ENCODE measurements at places on chromosomes 5 and 9. TPM values are rescaled to one million over a fixed set of nuclear protein-coding genes. Genes with fewer than 3 reads are reported as not detected.

Gene WASHC1
- 76.5 TPM for polyA plus RNA-seq

Gene DNAI1
- polyA plus RNA-seq, result not detected

GRCh38 chr5:65059681-65060598 lies 291.2 kb downstream of the CWC27 start:
- no peak for DNase-seq

Gene SLC9A3
- 178 TPM for polyA plus RNA-seq

Gene PDE8B
- polyA plus RNA-seq, result 0.22 TPM

GRCh38 chr5:170132269-170132975 lies 26.7 kb downstream of the FOXI1 start:
- no peak for DNase-seq

Gene CCNI2
- polyA plus RNA-seq, result 1.6 TPM

Gene INSL4
- polyA plus RNA-seq, result not detected

DNA sequence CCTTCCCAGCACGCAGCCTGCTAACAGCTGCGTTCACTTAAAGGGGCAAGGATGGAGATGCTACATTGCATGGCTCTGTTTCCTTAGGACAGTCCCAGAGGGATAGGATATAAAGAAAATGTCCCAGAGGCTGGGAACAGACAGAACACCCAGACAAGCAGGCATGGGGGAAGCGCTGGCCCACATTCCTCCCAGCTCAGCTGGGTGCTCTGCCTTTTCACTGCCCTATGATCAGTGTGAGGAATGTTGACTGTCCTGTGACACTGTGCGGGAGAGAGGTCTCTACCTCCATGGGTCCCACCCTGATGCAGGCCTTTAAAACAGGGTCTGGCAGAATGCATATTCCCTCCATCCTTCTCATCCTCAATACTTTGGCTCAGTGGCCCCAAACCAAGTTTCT lies 459.4 kb upstream of the DMAC1 start:
- no peak for DNase-seq

DNA sequence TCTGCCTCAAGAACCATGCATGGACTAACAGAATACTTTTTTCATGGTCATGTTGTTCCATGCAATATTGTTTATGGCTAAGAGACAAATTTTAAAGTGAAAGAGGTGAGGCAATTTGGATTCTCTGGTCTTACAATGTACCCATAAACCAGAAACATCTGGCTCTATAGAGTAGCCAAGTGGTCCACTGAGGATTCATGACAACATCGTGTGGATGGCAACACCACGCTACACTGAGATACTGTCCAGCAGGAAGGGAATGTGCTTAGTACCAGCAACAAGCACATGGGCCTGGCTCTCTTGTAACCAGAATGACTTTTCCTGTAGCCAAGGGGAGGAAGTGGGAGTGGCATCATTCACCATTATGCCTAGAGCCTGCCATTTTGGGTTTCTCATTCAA lies 218.2 kb downstream of the GADD45G start:
- DNase-seq, result no peak

DNA sequence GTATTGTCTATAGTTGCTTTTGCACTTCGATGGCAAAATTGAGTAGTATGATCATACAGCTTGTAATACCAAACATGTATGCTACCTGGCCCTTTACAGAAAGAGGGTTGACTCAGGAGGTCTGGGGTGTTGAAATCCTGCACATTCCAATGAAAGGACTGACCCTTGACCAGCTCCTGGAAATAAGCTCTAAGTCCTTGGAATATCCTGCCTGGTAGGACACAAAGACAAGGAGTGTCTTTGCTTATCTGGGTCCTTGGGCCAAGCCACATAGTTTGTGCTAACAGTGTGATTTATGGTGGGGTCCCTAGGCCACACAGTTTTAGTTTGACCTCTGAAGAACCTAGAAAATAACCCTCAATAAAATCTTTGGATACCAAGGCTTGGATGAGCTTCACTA lies 89.3 kb upstream of the FTMT start:
- DNase-seq, result peak; percentile 10

Gene FSTL4
- polyA plus RNA-seq, result 1.5 TPM

Gene SHC3
- polyA plus RNA-seq, result 1.5 TPM

Gene OMD
- not detected for polyA plus RNA-seq

Gene OTP
- not detected for polyA plus RNA-seq

Gene CKMT2
- 2.5 TPM for polyA plus RNA-seq

DNA sequence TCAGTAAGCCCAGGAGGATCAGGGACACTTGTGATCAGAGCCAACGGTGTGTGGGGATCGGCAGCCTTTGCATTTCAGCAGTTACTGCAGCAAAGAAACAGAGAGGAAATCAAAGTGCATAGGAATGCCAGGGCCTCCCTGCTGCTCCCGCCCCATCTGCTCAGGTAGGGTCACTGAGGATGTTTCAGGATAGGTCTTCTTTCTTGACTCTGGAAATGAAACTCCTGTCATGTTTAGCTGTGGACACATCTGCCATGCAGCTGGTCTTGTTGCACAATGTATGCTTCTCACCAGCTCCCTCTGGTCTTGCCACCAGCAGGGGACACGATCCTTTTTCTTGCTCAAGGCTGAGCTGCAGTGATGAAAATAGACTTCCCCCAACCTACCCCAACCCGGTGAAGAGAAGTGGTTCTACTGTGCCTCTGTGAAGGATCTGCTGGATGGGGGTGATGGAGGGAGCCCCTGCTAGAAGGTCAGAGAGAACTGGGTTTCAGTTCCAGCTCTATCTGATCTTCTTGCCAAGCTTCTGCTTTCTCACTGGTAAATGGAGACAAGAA lies 185.2 kb upstream of the KLF4 start:
- DNase-seq, result no peak

Gene STKLD1
- polyA plus RNA-seq, result 3.5 TPM

Gene SPACA9
- 1.9 TPM for polyA plus RNA-seq

Gene ARAP3
- polyA plus RNA-seq, result 0.45 TPM

Gene TLX3
- polyA plus RNA-seq, result 0.04 TPM

Gene ST8SIA4
- polyA plus RNA-seq, result 1.8 TPM

Gene SOHLH1
- not detected for polyA plus RNA-seq

DNA sequence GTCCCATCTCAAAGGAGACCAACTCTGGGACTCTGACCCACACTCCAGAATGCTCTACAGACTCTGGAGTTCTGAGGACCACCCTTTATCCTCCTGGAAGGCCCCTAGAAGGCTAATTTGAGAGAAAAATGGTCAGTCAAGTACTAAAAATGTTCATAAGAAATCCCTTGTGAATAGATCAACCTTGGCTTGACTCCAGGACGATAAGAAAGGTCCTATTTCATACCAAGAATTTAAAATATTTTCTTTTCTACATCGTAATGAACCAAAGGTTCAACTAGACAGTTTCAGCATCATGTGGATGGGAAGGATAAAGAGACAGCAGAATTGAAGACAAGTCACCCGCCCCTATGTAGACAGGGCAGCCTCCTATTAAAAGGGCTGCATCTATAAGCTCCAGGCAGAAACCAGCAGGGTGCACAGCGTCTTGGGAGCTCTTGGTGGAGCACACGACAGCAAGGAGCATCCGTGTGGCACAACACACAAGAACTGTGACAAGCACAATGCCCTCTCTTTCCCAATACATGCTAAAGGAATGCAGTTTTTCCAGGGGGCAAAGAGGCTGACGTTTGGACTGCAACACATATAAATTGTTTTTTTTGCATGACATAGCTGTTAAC lies 38.3 kb downstream of the RASEF start:
- DNase-seq, result no peak

Gene CARD6
- polyA plus RNA-seq, result 1.5 TPM

Gene FGD3
- 2.7 TPM for polyA plus RNA-seq

- peak; percentile 73 for DNase-seq
Measured at GRCh38 chr9:6014670-6015270, 654 bp downstream of the RANBP6 start.

DNA sequence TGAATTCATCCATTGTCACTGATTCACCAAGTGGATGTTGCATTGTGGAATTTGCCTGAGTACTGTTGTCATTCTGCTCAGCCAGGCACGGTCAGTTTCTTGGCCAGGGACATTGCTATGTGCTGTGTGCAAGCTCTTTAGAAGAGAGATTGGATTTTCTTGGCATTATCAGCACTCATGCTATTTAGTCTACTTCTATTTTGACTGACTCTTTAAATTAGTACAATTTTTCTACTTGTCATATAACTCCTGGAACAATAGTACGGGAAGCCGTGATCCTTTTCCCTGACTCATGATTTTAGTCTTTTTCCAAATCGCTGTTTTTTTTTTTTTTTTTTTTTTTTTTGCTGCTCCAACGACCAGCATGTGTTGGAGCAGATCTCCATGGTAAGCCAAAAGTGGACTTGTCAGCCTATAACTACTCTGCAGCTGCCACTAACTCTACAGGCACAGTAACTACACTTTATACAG lies 129.7 kb downstream of the CDC42SE2 start:
- no peak for DNase-seq

Gene CDH18
- polyA plus RNA-seq, result not detected

Gene GABRB2
- polyA plus RNA-seq, result 1.1 TPM

- no peak for DNase-seq
Measured at GRCh38 chr5:17401470-17402288, 96.4 kb upstream of the TAF11L2 start.

- DNase-seq, result no peak
Measured at GRCh38 chr9:14092344-14092743, 221.6 kb downstream of the NFIB start.

Gene TAF1L
- polyA plus RNA-seq, result 0.03 TPM

Gene NEUROG1
- not detected for polyA plus RNA-seq

DNA sequence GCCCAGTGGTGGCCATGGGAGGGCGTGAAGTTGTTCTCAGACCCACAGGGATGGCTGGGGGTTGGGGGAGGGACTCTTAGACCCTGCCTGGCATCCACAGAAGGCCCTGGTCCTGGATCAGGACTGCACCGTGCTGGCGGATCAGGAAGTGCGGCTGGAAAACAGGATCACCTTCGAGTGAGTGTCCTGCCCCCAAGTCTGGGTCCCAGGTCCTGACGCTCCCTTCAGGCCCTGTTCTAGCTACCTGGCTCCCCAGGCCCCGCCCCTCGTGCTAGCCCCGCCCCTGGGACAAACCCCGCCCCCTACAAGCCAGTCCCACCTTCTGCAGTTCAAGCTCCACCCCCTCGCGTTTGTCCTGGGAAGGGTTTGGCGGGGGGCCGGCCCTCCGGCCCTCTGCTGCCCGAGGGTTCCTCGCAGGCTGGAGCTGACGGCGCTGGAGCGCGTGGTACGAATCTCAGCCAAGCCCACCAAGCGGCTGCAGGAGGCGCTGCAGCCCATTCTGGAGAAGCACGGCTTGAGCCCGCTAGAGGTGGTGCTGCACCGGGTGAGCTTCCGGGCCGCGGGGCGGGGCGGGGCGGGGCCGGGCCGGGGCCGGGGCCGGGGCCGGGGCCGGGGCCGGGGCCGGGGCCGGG lies 12.9 kb downstream of the RGS14 start:
- DNase-seq, result peak; percentile 86

DNA sequence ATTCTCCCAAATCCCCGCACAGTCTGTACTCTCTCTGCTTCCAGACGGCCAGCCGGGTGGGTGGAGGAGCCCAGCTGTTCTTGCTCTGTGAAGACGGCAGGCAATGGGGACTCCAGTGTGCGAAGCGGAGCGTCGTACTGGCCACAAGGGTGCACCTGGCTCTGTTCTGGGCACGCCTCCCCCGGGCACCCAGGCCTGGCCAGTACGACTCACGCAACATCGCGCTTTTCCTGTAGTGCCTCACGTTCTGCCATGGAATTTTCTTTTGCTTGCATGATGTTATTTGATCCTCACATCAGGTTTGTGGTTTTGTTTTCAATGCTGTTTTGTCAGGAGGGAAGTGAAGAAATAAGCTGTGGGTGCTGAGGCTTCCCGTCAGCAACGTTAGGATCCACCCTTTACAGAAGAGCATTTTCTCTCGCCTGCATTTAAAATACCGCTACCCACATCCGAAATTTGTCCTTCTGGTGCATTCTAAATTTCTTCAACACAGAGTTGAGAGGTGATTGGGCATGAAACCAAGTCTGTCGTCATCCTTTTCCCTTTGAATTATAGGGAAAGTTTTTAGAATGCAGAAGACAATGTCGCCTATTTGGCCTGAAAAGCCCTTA lies 311.7 kb downstream of the TRIM36 start:
- DNase-seq, result no peak

DNA sequence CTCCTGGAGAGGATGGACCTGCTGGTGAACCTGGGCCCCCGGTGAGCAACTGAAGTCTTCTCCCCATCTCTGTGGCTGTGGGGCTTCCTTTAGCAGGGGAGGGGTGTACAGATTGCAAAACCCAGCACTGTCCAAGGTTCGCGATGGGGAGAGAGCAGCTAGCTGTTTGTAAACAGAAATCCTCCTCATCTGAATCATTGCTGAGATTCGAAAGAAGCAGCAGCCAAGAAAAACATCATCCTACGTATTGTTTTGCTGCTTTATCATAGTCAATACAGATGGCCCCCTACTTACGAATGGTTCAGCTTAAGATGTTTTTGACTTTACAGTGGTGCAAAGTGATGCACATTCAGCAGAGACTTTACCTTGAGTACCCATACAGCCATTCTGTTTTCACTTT lies 80.0 kb upstream of the TGFBR1 start:
- DNase-seq, result no peak

DNA sequence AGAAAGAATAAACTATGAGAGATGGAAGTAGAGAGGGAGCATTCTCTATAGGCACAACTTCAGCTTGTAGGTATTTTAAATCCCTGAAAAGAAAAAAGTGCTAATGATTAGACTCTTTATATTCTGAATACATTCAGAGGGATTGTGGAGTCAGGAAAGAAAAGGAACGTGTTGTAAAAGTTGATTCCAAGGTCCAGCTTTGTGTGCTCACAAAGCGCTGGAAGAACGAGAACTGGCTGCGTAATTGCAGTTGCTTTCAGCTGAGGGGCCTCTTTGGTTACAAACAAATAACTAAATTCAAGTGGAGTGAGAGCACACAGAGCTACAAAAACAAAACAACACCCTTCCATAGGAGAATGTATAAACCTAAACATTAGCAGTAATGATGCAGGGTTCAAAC lies 1040.4 kb upstream of the WWC1 start:
- DNase-seq, result peak; percentile 25

DNA sequence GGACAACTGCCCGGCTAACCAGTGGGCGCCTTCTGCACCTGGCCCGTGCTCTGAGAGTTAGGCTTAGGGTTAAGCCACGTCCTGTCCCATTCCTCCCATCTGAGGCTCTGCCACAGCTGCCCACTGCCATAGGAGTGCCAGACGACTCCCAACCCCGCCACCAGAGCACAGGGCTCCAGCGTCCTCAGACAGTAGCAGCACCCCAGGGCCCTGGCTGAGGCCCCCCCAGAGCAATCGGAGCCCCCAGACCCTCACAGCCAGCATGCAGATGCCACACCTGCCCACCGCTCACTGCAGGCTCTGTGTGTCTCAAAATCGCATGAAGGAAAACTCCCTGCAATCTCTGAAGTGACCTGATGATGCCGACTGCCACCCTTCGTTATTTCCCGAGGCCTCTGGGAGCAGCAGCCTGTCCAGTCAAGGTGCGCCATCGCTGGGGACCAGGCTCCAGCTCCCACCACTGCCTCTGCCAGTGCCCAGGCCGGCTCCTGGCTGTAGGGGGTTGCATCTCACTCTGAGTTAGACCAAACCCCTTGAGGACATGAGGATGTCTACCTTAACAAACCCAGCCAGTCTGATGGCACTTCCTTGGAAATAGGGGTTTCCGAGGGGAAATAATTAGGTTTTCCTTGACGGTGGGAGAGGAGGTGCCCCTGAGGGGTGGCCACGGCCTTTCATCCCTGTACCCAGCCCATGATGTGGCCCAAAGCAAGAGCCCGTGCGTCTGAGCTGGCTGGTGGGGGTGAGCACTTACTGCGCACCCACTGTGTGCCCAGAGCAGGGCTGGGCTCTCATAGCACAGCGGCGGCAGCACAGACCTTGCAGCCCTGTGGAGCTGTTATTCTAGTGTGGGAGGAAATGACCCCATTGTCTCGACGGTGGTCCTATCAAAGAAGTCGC lies 58.0 kb upstream of the RNF130 start:
- DNase-seq, result no peak

GRCh38 chr5:59040024-59040803 lies 457.3 kb downstream of the RAB3C start:
- DNase-seq, result no peak

GRCh38 chr9:18543406-18544192 lies 69.6 kb downstream of the ADAMTSL1 start:
- no peak for DNase-seq

All from small intestine (tissue), 16 donors.